ENCODE measurements at places on chromosomes 2 and 18. TPM values are rescaled to one million over a fixed set of nuclear protein-coding genes. Genes with fewer than 3 reads are reported as not detected.

Gene IL36G
- 0.32 TPM for total RNA-seq

Gene DPYSL5
- 9.2 TPM for total RNA-seq

Gene CRYGD
- total RNA-seq, result 6.3 TPM

Gene TUBA4B
- total RNA-seq, result not detected

Gene MREG
- total RNA-seq, result 23.0 TPM

Gene GREB1
- total RNA-seq, result 31.9 TPM

Gene SCTR
- total RNA-seq, result 0.09 TPM

GRCh38 chr18:48581206-48581605 is 42.4 kb downstream of the CTIF start:
- no peaks in the 10 kb centered on the region for H3K27me3 ChIP-seq
- peaks cover 14% of the 10 kb centered on the region for H3K36me3 ChIP-seq
- no peak overlapping the region for H3K4me3 ChIP-seq
- peaks cover 20% of the 10 kb centered on the region for H3K4me1 ChIP-seq
- H3K27ac ChIP-seq, result no peak overlapping the region

DNA sequence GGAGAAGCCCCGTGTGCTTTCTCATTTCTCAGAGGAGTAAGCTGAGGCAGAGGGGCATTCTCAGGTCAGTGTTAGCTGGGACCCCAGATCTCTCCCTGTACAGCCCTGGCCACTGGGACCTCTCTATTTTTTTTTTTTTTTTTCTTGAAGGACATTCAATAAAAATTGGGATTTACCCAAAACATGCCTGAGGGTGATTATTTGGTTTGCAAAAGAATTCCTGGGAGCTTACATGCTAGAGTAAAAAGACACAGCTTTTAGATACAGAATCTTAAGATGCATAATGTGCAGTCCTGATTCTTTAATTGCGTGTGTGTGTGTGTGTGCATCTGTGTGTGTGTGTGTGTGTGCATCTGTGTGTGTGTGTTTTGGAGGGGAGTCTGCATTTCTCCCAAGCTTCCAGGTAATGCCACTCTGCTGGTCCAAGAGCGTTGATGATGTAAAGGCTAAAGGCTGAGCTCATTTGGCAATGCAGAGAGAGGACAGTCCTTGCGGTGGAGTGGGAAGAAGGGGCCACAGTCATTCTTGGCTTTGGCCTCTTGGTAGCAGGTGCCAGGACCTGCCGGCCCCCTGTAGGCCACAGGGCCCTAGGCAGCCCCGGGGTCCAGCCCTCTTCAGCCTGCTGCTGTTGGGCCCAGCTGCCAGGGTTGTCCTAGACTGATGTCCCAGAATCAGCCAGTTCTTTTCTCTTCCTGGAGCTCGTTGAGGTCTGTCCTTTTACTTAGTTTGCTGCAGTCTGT is 74.1 kb upstream of the MCFD2 start:
- no peaks in the 10 kb centered on the region for H3K27me3 ChIP-seq
- no peak for DNase-seq
- H3K4me3 ChIP-seq, result no peak overlapping the region

- no peak overlapping the region for H3K4me3 ChIP-seq
- no peak overlapping the region for H3K27ac ChIP-seq
- no peaks in the 10 kb centered on the region for H3K4me1 ChIP-seq
Observed at GRCh38 chr2:112195167-112195766, 57.1 kb downstream of the FBLN7 start.

DNA sequence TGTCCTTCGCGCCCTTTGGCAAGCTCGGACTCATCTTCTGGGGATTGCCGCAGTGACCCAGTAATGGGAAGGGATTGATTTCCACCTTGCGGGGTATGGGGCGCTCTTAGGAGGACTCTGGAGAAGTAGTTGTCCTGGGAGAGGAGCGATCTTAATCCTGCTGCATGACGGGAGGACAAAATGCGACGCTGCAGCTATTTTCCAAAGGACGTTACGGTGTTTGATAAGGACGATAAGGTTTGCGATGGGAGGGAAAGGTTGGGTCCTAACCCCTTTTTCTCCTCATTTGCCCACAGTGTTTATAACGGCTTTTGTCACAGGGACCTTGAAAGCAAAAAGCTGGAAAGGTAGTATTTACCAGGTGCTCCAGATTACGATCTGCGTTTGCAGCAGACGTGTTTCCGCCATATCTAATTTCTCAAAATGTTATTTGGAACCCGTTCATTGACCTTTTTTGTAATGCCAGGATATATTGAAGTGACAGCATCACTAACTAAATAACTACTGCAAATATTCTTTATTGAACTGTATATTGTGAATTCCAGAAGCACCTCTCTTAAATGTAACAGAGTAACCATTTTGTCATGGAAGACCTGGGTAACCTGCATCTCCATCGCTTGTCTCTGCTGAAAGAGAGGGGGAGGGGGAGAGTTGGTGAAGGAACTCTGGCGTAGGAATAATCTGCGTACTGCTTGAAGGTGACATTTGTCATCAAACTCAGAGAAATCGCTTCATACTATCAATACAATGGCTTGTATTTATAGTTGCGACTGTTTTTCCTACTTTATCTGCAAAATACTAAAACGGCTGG is 590 bp downstream of the MDH1 start:
- peaks cover 24% of the 10 kb centered on the region for H3K36me3 ChIP-seq
- peak; percentile 39 for DNase-seq
- H3K4me1 ChIP-seq, result peaks cover 36% of the 10 kb centered on the region
- H3K27ac ChIP-seq, result peak overlapping the region; percentile 97
- H3K27me3 ChIP-seq, result no peaks in the 10 kb centered on the region

- no peaks in the 10 kb centered on the region for H3K27me3 ChIP-seq
- no peak for DNase-seq
Observed at GRCh38 chr18:75305984-75306383, 95.4 kb downstream of the TSHZ1 start.

- no peak overlapping the region for H3K4me3 ChIP-seq
- H3K4me1 ChIP-seq, result peaks cover 12% of the 10 kb centered on the region
Observed at GRCh38 chr18:24432618-24433017, 6.1 kb downstream of the IMPACT start.

GRCh38 chr2:89833780-89834117 is 1142.3 kb downstream of the RPIA start:
- H3K27me3 ChIP-seq, result peaks cover 40% of the 10 kb centered on the region
- peaks cover 20% of the 10 kb centered on the region for H3K36me3 ChIP-seq

DNA sequence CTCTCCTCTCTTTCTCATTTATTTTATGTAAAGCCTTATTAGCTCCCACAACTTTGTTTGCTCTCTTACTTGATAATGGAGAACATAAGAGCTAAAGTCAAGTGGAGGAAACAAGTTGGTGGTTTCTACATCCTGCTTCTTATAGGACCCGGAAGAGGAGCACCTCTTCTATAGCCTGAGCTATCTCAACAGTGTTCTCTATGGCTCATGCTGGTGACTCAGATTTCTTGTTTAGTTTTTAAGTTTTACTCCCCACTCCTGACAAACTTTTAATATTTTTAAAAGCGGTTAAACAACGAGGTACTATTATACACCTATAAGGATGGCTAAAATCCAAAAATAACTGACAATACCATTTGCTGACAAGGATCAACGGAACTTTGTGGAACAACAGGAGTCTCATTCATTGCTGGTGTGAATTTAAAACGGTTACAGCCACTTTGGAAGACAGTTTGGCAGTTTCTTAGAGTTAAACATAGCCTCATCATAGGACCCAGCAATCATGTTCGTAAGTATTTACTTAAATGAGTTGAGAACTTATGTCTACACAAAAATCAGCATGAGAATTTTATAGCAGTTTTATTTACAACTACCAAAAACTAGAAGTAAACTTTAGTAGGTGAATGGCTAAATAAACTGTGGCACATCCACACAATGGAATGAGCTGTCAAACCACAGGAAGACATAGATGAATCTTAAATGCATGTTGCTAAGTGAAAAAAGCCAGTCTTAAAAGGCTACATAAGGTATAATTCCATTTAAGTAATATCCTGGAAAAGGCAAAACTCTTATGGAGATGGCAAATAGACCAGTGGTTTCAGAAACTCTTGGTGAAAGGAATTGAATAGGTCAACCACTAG is 12.7 kb upstream of the CDC42EP3 start:
- no peak overlapping the region for H3K27ac ChIP-seq
- H3K36me3 ChIP-seq, result no peaks in the 10 kb centered on the region
- H3K4me1 ChIP-seq, result peaks cover 9% of the 10 kb centered on the region

Data from WTC11 (cell line).